ENCODE measurements at places on chromosomes 2 and 18.

GRCh38 chr2:219591091-219591490 is 6.6 kb upstream of the STK11IP start:
- DNase-seq, result no peak

DNA sequence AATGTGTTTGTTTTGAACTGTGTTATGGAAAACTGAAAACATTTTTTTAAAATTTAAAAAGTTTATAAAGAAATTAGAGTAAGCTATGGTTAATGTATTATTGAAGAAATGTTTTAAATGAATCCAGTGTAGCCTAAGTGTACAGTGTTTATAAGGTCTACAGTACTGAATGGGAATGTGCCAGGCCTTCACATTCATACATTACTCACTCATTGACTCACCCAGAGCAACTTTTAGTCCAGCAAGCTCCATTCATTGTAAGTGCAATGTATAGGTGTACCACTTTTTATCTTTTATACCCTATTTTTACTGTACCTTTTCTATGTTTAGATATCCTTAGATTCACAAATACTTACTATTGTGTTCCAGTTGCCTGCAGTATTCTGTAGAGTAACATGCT is 215.1 kb upstream of the THUMPD2 start:
- no peak for DNase-seq

GRCh38 chr2:5982903-5983265 is 290.7 kb downstream of the SOX11 start:
- no peak for DNase-seq

GRCh38 chr2:168787782-168788376 is 14.6 kb upstream of the NOSTRIN start:
- DNase-seq, result no peak

GRCh38 chr2:216214768-216215167 is 105.6 kb downstream of the XRCC5 start:
- DNase-seq, result no peak

DNA sequence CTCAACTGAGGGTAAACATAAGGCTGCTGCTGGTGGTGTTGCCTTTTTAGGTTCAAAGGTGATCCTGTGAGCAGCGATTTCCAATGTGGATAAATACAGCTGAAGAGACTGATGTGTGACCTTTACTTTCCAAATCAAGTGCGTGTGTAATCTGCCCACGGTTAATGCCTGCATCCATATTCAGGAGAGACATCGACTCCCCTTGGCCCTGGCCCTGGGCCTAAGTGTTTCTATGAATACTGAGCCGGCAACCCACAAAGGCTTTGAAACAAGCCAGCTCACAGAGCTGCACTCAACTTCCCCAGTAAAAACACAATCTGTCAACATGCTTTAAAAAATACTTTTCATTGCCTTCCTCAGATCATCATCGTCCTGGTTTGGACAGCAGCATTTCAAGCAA is 1026.6 kb downstream of the TMEM182 start:
- DNase-seq, result no peak

GRCh38 chr2:221388891-221389290 is 183.2 kb downstream of the EPHA4 start:
- DNase-seq, result no peak

- DNase-seq, result no peak
Measured at GRCh38 chr2:102286041-102286440, 25.3 kb upstream of the IL1RL1 start.

DNA sequence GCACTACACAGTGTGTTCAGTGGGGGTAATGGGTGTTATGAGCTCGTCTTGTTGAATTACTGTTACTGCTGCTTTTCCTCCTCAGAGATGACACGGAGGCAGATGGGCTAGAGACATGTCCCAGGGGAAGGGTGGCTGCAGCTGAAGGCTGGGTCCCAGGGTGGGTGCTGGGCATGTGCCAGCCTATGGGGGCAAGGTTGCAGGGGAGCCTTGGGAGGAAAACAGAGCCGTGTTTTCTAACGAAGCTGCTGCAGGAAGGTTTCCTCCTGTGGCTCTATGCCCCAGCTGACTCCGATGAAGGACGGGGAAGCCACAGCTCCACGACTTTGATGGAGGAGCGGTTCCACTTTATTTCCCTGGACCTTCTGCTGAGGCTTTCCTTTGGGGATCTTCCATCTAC is 42.4 kb downstream of the ASB18 start:
- DNase-seq, result no peak

GRCh38 chr2:113089916-113090315 is 22.1 kb downstream of the IL1F10 start:
- DNase-seq, result no peak

DNA sequence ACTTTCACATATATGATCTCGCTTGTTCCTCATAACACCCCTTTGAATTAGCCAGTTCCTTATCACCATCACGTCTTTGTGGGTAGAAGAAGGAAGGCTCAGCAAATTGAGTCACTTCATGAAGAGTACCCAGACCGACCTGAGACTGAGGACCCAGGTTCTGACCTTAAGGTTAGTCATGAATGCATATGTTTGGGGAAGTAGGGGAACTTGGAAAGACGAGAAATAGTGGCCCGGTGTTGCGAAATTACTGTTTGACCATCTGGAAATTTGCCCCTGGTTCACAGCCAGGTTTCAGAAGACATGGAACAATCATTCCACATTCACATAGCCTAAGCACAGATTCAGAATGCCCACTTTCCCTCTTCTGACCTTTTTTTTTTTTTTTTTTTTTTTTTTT is 59.8 kb downstream of the MEIS1 start:
- no peak for DNase-seq

DNA sequence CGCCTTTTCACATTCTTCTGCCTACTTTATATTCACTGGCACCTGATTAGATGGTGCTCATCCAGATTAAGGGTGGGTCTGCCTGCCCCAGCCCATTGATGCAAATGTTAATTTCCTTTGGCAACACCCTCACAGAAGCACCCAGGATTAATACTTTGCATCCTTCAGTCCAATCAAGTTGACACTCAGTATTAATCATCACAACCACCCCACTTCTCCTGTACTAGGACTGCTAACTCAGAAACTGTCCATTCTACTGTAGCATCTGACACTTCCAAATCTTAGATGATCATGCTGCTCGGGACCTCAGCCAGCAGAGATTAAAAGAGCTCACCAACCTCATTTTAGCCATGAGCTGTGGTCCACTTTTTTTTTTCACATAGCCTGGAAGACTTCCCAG is 268.5 kb downstream of the SATB2 start:
- DNase-seq, result no peak

DNA sequence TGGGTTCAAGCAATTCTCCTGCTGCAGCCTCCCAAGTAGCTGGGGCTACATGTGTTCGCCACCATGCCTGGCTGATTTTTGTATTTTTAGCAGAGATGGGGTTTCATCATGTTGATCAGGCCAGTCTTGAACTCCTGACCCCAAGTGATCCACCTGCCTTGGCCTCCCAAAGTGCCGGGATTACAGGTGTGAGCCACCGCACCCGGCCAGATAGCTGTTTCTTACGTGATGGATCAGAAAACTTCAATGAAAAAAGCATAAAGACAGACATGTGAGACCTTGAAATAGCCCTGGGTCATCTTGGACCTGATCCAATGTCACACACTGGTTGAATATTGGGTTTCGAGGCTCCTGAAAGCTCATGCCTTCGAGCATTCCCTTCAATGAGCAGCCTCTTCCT is 66.7 kb upstream of the RTN4 start:
- no peak for DNase-seq

DNA sequence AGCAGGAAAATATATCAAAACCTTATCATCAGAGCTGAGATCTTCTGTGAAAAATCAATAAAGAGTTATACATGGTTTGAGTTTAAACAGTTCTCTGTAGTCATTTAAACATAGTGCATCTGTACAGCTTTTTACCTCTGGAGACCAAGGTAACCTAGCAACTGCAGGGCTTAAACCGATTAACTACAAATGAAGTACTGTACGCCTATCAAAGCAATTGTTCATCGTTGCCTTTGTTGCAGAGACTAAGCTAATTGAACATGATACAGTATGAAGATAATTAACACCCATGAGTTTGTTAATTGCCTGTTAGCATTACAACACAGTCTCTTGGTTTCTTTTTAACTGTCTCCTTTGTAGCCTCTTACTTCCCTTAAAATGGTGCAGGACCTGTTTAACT is 147.9 kb downstream of the LNPK start:
- no peak for DNase-seq

GRCh38 chr2:208466920-208467298 is 60.3 kb downstream of the PTH2R start:
- DNase-seq, result no peak

- DNase-seq, result no peak
Measured at GRCh38 chr2:10517351-10518043, 69.4 kb upstream of the ODC1 start.

DNA sequence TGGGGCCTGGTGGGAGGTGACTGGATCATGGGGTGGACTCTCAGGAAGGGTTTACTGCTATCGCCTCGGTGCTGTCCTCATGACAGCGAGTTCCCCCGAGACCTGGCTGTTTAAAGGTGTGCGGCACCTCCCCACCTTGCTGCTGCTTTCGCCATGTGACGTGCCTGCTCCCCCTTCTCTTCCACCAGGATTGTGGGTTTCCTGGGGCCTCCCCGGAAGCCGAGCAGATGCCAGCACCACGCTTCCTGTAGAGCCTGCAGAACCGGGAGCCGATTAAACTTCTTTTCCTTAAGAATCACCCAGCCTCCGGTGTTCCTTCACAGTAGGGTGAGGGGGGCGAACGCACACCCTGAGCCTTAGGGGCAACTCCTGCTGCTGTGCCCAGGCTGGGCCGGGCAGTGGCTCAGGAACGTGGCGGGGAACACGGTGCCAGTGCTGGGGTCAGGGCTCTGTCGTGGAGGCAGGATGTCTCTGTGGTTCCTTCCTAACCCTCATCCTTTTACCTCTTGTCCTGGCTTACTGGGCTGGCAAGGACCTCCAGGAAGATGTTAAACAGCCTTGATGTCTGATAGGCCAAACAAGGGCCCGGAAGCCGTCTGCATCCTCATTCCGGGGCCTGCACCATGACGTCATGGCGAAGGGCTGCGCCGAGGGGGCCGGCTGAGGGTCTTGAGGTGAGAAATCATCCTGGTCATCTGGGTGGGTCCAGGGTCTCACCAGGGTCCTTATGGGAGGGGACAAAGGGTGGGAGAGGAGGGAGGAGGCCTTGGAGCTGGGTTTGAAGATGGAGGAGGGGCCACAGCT is 12.7 kb downstream of the NEU4 start:
- no peak for DNase-seq

DNA sequence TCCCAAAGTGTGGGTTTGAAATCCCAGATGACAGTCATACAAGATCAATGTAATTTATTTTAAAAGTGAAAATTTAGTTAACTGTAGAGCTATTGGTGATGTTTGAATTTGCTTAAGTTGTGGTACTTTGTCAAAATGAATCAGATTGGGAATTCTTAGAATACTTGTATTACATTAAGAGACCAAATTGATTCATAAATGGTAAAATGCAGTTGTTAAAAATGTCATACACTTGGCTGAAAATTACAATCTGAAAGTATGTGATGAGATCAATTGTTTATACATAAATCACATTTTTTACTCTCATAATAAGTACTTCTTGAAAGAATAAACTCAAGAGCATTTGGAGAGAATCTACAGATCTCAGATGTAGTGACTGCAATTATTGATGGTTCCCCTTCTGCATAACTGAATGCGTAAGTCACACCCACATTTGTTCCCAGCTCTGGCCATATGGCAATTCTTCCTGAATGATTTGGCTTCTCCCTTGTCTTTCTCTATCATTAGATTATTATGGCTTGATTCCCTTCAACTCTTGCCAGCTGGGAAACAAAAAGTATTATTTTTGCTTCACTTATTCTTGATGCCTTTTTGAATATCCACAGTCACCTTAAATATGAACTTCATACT is 558.5 kb downstream of the CPS1 start:
- no peak for DNase-seq

GRCh38 chr2:23385748-23386338 is 864 bp downstream of the KLHL29 start:
- no peak for DNase-seq

DNA sequence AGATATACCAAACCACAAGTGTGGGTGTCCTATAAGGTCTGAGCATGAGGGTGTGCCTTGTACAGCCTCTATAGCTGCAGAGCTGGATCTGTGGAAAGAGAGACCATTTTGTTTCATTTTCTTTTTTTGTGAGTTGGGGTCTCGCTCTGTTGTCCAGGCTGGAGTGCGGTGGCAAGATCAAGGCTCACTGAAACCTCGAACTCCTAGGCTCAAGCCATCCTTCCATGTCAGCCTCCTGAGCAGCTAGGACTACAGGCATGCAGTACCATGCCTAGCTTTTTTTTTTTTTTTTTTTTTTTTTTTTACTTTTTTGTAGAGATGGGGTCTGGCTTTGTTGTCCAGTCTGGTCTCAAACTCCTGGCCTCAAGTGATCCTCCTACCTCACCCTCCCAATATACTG is 10.7 kb downstream of the KIF3C start:
- no peak for DNase-seq

- DNase-seq, result no peak
Measured at GRCh38 chr2:72142570-72143440, 4.9 kb downstream of the CYP26B1 start.

GRCh38 chr2:223415071-223415470 is 187.1 kb downstream of the SCG2 start:
- DNase-seq, result no peak

DNA sequence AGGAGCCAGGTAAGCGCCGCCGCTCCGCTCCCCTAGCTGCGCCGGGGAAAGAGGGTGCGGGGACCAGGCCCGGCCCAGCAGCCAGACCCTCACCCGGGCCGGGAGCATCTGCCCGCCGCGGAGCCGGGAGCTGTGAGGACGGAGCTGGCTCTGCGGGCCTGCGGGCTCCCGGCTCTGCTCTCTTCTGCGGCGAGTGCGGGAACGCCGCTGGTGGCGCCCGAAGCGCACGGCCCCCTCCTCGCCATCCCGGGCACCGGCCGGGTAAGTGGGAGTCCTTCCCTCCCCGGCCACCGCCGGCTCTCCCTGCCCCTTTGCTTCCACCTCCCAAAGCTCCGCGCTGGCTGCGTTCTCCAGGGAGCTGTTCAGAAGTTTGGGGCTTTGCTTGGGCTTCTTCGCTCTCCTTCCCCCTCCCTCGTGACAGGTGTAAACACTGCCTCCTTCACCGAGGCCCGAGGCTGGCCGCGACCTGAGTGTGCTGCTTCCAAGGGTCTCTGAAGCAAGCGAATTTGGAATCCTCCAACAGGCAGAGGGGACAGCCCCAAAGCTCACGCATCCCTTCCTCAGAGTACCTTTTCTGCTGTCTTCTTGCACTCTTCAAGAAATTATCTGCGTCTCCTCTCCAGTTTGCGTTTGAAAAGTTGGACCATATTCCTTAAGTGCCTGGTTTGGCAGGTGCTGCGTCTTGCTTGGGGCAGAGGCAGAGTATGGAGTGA is 632 bp downstream of the AFTPH start:
- no peak for DNase-seq

- DNase-seq, result no peak
Measured at GRCh38 chr2:127573771-127574170, 38.3 kb downstream of the MYO7B start.

Measured in esophagus squamous epithelium (tissue), 5 donors.